ENCODE measurements at places on chromosomes 2 and 18.

- no peak for DNase-seq
These were observed 588 bp downstream of the CHAC2 start for GRCh38 chr2:53768242-53768542.

GRCh38 chr2:12539776-12540562 is 176.8 kb upstream of the TRIB2 start:
- no peak for DNase-seq

- DNase-seq, result no peak
These were observed 416.1 kb downstream of the ZNF521 start for GRCh38 chr18:24935896-24936295.

DNA sequence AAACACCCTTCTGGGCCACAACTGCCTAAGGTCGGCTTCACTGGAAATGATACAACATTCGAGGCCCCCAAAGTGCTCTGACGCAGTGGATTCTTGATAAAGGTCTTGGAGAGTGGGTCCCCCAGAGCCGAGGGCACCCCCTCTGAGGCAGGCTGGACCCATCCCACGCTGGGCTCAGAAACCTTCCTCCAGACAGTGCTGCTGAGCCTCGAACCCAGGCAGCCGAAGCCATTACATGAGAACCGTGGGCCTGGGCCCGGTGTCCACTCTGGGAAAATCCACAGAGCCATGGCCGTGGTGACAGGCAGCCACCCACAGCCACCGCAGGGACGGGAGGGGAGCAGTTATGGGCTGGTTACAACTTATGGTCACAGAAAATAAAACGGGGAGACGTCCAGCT is 81.4 kb upstream of the ID2 start:
- DNase-seq, result no peak

GRCh38 chr2:62156861-62157496 is 38.9 kb upstream of the B3GNT2 start:
- DNase-seq, result no peak

GRCh38 chr2:127175041-127175721 is 44.9 kb downstream of the CYP27C1 start:
- no peak for DNase-seq

DNA sequence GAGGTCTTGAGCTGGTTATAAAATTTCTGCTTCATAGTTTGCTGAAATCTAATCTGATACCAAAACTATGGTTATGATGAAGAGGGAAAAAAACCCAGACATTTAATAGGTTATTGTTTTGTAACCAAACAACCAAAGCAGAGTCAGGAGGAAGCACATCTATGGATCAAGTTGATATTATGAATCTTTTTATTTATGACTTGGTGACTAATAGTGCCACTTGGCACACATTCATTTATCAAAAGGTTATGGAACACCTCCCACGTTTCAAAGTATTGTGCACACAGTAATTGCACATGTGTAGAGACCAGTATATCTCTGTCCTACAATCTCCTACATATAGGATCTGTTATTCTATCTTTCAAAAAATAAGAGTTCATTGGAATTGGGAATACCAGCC is 93.0 kb downstream of the DPP4 start:
- DNase-seq, result no peak

DNA sequence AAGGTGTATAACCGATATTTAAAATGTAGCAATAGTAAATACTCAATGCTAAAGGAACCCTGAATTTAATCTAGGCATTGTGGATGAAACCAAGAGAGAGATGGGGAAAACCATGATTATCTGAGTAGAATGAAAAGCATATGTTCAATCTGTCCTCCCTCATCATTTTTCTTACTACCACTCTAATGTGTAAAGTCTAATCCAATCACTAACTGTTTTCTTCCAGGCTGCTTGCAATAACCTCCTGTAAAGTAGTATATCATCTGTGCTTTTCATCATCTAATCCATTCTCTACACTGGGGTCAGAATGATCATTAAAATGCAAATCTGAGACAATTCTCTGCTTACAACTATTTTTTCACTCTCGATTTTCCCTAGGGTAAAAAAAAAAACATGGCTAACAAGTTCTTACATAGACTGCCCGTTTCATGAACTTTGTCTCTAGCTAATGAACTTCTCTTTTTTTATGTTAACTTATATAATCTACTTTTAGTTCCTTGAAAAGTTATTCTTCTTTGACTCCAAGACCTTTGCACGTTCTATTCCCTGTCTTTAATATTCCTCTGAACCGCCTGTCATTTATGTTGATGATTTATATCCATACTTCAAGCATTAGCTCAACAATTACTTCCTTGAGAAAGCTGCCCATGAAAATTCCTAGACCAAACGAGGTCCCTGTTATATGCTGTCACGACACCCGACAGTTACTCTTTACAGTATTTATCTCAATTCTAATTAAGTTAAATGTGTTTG is 94.7 kb upstream of the SLC8A1 start:
- no peak for DNase-seq

GRCh38 chr2:88201811-88202169 is 31.6 kb downstream of the THNSL2 start:
- no peak for DNase-seq

GRCh38 chr18:70074116-70074515 is 126.4 kb upstream of the CD226 start:
- no peak for DNase-seq

GRCh38 chr18:3499501-3499900 is 49.5 kb downstream of the TGIF1 start:
- no peak for DNase-seq

DNA sequence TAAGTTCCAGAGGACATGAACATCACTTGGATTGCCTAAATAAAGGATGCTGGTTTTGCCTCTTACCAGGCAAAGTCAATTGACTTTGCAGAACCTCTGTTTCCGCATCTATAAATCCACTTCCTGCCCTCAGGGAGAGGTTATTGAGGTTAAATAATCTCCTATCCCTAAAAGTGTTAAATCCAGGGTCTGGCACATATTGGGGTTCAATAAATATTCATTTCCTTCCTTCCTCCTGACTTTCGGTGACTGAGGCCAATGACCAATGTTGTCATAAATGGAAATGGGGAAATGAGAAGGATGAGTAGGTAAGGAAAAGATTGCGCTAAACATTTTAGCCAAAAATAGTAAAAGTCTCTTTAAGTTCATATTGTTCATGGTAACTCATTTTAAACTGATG is 16.0 kb downstream of the BCL2 start:
- DNase-seq, result no peak

Data from AG04449 (cell line).